ENCODE measurements at places on chromosomes 4 and X.

GRCh38 chr4:160353548-160353947, 1250.7 kb downstream of the RAPGEF2 start:
- no peak for DNase-seq

DNA sequence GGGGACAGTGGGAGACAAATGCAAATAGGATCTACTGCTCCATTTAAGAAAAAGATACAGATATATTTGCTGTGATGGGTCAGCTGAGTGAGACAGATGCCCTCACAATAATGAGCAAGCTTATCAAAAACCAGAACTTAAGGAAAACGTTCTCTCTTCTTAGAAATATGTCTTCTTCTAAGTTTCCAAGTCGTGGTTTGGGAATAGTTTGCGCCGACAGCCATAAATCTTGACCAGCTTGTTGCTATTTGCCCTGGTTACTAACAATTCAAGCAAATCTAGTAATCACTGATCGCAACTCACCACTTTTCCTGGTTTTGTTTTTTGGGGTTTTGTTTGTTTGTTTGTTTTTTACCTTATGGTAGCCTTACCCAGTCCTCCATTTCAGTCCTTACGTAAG, 67.6 kb upstream of the GUCY1A1 start:
- DNase-seq = no peak

DNA sequence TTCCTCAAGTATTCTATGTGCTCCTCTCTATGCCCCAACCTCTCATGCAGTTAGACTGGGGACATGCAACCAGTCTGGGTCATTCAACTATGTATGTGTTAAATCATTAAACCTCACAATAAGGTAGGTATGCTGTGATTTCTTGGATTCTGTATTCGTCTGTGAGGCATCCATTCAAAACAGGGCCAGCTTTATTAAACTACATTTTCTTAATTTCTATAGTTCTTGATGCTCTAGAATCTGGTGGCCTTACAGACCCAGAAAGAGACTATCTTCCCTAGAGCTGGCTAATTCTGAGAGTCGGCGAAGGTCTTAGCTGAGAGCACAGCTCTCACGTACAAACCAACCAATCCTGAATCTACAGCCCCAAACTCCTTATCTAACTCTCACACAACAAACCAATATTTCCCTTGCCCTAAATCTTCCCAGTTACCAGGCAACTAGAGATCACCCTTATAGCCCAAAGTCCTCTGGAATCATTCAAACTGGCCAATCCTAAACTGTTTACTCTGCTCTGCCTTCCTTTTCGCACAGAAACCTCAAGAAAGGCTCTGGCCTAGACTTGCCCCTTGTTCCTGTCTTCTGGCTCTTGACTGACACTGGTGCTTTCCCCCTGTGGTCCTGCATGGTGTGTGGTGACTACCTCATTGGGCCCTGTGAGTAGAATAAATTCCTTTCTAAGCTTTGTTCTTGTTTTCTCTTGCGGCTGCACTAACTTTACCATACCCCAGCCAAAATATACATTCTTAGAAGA, 203.5 kb upstream of the TET2 start:
- no peak for DNase-seq

- DNase-seq = no peak
Observed at GRCh38 chr4:23091711-23092110, 399.0 kb downstream of the GBA3 start.

DNA sequence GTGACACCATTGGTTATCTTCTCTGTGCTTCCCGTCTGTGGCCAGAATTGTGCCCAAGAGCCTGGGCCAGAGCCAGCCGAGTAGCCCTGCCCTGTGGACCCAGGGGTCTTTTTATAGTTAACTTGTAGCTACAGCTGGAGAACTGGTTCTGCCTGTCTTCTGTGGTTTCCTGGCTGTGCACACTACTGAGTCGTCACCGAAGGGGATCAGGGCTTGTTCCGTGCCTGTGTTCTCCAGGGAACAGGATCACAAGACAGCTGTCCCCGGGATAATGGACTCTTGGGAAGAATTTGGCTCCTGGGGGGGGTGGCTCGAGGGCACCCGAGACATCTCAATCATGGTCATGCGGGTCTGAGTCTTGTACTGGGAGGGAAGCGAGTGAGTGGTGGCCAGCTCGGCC, 22.1 kb upstream of the OPN1LW start:
- DNase-seq = no peak

DNA sequence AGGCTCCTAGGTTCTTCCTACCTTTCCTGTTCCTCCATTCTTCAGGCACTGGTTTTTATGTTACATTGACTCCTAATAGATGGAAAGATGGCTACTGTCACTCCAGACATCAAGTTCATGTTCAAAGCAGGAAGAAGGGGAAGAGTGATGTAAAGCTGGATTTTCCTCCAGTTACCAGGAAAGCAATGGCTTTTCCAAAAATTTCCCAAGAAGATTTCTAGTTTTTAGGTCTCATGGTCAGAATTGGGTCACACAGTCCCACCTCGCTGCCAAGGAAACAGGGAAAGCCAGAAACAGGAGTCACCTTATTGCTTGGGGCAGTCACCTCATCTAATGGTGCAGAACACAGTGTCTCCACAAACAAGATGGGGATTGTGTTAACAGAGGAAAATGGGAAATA, 21.5 kb downstream of the RXFP1 start:
- DNase-seq = no peak

GRCh38 chrX:39577206-39577984, 520.4 kb downstream of the BCOR start:
- no peak for DNase-seq

GRCh38 chr4:86358257-86358656, 1.6 kb downstream of the MAPK10 start:
- DNase-seq = no peak

DNA sequence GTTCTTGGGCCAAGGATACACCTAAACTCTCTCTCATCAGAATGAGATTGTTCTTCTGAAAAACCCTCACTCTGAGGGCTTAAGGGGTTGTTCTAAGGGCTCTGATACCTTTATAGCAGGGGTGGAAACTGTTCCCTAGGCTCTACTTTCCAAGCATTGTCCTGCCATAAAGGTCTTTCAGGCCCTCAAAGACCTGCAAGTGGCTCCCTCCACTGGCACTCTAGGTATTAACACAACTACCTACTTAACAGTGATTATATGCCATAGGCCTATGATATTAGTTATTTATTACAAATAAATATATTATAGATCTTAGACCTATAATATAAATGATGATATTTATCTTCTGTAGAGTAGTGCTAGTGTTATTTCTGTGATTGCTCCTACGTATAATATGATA, 473.7 kb upstream of the RPS6KA3 start:
- DNase-seq = no peak

DNA sequence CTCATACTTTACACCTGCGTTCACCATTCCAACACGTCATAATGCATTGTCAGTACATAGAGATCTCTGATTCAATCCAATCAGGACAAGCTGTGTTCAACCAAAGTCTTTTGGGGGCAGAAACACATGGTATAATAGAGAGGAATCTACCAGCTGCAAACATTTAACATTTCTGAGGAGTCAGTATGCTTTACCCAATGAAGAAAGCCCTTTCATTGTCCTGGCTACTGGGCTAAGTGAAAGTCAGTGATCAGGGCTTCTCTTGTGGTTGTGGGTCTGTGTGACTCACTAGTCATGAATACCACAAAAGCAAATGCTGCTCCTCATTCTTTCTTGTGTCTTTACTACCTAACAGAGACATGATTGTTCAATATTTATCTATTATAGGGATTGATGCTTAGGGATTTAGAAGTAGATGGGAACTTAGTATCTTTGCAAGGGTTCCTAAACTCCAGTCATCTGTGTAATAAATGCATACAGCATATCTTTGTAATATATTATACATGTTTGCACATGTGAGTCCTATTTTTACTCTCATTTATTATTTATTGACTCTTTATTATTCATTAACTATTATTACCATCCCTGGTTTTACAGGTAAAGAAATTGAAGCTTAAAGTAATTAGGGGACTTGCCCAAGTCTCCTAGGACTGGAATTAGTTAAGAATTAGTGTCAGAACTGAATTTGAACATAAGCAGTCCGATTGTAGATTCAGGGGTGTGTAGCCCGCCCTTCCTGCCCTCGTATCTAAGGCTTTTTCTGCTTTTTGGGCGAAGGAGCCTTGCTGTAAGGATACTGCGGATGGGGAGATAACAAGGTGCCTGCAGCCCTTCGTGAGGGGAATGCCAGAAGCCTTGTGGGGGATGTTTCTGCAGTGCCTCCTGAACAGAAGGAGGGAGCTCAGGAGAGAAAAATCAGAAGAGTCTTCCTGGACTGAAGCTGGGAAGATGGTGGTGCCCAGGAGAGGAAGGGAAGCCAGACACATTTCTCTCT, 353.1 kb upstream of the BOD1L1 start:
- DNase-seq = no peak

GRCh38 chr4:177194906-177195305, 114.8 kb upstream of the NEIL3 start:
- DNase-seq = no peak

DNA sequence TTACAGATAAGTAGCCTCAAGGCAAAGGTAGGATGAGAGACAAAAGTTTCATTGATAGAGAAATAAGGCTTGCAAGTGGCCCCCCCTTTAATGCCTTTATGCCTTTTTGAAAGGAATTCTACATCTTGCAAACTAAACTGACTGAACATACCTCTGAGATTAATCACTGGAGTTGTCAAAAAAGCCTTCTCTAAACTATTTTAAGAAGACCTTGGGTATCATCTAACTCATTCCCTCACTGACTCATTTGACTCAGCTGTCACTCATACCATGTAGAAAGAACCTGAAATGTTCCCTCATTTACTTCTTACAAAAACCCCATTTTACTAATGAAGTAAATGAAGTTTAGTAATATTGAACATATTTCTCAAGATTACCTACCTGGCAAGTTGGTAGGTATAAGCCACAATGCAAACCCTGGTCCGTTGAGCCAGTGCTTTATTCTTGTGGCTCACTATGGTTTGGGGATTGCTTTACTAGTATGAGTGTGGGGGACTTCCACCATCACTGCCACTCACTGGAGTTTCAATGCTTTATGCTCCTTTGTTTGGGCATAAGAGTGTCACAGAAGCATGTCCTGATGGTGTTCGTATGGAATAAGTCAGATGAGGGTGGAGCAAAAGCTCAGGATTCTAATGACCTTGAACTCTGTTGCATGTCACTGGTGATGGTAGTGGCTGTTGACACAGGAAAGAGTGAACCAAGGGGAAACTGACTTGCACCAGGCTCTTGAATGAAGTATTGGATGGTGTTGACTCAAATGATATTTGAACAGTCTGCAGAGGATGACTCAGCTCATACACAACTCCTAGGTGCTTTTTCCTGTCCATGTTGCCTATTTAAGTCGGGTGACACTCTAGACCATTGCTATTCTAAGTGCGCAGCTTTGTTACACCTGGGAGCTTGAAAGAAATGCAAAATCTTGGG, 305.5 kb upstream of the EMCN start:
- no peak for DNase-seq

DNA sequence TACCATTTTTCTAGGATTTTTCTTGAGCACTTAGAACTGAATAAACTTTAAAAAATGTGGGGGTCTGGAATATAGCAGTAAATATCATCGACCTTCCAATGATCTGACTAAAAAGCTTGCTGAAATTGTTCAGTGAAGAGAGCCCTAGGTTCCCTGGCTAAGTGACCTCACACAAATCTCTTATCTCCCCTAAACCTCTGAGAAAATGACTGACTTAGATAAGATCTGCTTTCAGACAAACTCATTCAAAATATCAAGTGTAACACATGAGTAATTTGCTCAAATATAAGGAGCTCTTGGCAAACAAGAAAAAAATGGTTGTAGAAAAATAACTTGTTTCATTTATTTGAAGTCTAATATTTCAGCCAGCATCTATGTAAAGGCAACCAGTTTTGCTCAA, 441.7 kb upstream of the SLIT2 start:
- no peak for DNase-seq

- no peak for DNase-seq
Observed at GRCh38 chr4:114474188-114474800, 124.3 kb upstream of the UGT8 start.

GRCh38 chr4:81982846-81983540, 390.8 kb downstream of the HNRNPD start:
- no peak for DNase-seq

GRCh38 chr4:52410971-52411370, 248.1 kb downstream of the USP46 start:
- no peak for DNase-seq

- DNase-seq = no peak
Observed at GRCh38 chr4:69818060-69818639, 41.8 kb downstream of the SULT1E1 start.

- DNase-seq = no peak
Observed at GRCh38 chr4:123994917-123995316, 598.3 kb downstream of the SPRY1 start.

DNA sequence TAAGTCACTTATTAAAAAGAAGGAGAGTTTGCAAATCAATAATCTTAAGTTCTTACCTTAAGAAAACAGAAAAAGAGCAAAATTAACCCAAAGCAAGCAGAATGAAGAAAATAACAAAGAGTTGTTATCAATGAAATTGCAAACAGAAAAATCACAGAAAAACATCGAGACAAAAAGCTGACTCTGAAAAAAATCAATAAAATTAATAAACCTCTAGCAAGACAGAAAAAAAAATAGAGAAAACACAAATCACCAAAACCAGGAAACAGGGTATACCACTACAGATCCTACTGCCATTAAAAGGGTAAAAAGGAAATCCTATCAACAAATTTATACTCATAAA, 17.3 kb upstream of the RBM41 start:
- DNase-seq = no peak

DNA sequence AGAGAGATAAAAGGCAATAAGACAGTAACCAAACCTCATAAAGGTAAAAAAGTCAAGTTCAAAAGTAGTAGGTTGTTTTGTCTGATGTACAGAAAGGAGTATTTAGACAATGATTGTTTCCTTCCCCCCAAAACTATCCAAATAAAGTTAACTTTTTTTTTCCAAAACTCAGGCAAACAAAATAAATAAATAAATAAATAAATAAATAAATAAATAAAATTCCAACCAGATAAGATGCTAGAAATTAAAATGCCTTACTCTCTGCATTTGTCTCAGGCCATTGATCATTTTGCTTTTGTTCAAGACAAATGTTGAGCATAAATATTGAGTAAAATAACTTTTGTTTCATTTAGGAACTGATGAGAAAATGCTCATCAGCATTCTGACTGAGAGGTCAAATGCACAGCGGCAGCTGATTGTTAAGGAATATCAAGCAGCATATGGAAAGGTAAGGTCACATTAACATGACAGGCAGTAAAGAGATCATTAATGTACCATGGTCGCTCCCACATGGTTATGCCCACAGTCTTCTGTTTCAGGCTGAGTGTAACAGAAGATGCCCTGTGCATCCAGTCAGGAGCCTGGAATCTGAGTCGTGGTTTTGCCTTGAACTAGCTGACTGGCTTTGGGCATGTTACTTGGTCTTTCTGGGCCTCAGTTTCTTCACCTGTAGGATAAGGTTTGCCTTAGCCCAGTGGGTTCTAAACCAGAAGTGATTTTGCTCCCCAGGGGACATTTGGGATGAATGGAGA, 27.3 kb downstream of the ANXA3 start:
- DNase-seq = no peak

- no peak for DNase-seq
Observed at GRCh38 chr4:93228021-93228420, 600.5 kb upstream of the ATOH1 start.

Data from HuH-7 (cell line).